Activated CD4-positive, alpha-beta T cell treated with anti-CD3 and anti-CD28 coated beads, Interleukin-2, amount 10 ng/mL, durations not matched to agents 24 days and 14 days (primary cell): ENCODE measurements at places on chromosomes 13 and 19.

- DNase-seq = peak; percentile 98
Measured at GRCh38 chr19:53868892-53869804, 1.5 kb downstream of the MYADM start.

GRCh38 chr13:54124700-54125099 lies 1096.1 kb downstream of the OLFM4 start:
- DNase-seq = no peak

GRCh38 chr19:8041531-8041931 lies 11.0 kb upstream of the CCL25 start:
- DNase-seq = no peak

GRCh38 chr13:33710924-33711323 lies 107.0 kb upstream of the RFC3 start:
- no peak for DNase-seq

GRCh38 chr13:47277774-47278173 lies 380.9 kb upstream of the HTR2A start:
- DNase-seq = no peak

- DNase-seq = no peak
Measured at GRCh38 chr13:73467125-73467524, 408.3 kb downstream of the KLF5 start.

DNA sequence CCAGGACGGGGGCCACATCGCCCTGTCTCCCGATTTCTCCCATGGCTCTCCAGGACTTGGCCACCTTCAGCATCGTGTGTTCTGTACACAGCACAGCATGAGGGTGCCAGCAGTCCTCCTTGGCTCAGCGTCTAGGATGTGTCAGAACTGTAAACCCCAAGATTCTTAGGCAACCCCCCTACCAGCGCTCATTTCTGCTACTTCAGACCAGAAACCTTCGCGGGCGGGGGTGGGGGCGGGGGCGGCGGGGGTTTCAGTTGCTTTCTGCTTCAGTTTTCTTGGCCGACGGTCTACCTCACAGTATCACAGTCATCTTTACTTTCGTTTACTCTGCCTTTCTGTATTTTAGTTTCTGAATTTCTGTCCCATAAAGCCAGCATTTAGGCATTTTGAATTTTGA lies 82.4 kb downstream of the GGACT start:
- DNase-seq = peak; percentile 65
